ENCODE measurements at places on chromosomes 13 and 19.

DNA sequence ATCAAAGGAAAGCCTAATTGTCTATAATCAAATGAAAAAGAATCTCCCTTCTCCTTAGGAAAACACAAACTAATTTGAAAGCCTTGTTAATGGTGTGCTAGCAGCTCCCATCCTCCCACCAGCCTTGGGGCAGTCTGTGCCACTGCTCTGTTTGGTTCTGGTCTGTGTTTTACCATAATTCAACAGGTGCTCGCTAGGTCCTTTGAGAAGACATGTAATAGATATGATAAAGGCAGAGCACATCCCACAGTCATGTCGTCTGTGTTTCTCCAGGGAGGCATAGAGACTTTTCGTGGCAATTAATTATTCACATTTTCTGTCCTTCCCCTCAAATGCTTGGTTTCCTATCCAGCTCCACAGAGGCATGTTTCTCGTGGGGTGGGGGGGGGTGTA lies 23.8 kb downstream of the FAM124A start:
- no peak for DNase-seq

GRCh38 chr13:47474326-47474725 lies 526.7 kb downstream of the SUCLA2 start:
- no peak for DNase-seq

DNA sequence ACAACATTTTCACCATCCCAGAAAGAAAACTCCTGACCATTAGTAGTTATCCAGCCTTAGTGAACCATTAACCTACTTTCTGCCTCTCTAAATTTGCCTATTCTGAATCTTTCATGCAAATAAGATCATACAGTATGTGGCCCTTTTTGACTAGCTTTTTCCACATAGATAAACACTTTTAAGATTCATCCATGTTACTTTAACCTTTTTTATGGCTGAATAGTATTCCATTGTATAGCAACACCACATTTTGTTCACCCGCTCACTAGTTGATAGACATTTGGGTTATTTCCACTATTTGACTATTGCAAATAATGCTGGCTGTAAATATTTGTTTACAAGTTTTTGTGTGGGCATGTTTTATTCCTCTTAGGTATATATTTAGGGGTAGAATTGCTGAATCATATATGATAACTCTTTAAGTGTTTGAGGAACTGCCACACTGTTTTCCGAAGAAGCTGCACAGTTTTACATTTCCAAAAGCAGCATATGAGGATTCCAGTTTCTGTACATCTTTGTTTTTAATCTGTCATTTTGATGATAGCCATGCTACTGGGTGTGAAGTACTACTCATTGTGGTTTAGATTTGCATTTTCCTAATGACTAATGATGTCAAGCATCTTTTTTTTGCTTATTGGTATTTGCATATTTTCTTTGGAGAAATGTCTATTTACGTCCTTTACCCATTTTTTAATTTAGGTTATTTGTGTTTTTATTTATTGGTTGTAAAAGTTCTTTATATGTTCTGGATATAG lies 17.1 kb downstream of the COG6 start:
- DNase-seq = no peak

GRCh38 chr13:71274923-71275608 lies 591.9 kb downstream of the DACH1 start:
- DNase-seq = no peak

DNA sequence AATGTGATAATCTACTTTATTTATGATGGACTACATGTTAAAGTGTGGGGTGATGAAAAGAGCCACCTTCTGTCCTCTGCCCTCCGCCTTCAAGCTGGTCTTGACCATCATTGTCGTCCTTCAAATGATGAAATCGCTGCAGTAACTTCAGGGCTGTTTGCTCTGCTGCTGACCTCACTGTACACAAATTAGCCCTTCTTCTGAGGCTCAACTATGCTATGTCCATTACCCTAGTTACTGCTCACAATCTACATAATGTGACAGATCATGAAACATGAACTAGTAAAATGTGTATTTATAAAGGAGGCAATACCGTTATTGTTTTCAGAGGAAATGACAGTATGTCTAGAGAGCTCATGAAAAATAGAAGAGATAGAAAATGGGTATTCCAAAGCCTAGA lies 145.9 kb downstream of the RFC3 start:
- no peak for DNase-seq

DNA sequence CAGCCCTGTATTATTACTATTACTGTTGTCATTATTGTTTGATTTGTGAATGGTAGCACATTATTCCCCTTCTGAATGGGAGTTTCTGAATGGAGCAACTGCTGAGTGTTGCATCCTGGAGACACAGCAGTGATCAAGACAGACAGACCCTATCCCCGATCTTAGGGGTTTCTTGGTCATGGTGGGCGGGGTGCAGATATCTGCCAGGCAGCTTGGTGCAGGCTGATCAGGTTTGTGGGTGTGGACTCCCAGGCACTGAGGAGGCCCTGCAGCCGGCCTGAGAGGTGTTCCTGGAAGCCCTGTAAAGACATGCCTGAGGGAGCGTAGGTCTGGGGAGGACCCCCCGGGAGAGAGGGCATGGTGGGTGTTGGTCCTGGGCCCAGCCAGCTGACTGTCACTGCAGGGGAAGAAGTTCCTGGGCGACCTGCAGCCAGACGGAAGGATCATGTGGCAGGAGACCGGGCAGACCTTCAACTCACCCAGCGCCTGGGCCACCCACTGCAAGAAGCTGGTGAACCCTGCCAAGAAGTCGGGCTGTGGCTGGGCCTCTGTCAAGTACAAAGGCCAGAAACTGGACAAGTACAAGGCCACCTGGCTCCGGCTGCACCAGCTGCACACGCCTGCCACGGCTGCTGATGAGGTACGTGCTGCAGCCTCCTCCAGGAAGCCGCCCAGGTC lies 2.1 kb downstream of the MPND start:
- DNase-seq = no peak

DNA sequence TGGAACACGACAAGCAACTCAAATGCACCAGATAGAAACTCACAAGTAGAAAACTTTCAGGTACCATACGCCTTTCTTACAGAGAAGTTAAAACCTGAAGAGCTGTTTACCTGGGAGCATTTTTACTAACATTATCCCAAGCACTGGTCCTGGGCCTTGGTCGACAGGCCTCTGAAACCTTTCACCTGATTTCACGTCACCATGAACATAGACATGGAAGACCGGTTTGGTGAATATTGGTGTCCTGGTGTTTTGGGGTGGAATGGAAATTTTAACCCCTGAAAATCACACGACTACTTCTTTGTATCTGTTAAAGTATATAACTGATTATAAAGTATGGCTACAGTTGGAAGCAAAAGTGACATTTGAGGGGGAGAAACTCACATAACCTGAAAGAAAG lies 176.6 kb upstream of the ARGLU1 start:
- DNase-seq = no peak

- DNase-seq = no peak
These were observed 23.1 kb downstream of the TBC1D4 start for GRCh38 chr13:75458696-75459422.

- no peak for DNase-seq
These were observed 7.4 kb downstream of the GPC6 start for GRCh38 chr13:93233997-93234416.

DNA sequence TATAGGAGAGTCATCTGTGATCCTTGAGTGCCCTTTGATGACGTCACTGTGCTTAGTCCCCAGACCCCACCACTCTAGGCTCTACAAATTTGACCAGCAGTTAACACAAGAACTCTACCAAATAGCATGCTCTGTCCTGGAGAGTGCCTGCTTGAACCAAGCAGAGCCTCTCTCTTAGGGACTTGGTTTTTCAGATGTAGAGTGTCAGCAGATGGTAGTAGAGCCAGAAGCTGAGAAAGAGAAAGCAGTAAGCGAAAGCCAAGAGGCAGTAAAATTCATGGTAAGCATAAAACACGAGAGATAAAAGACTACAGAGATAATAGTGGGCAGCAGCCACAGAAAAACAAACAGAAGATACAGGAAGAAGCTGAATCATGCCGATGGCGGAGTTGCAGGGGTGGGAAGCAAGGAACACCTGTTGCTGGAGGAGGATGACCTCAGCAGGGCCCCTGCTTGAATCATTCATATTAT lies 193.3 kb downstream of the SLC7A1 start:
- no peak for DNase-seq

GRCh38 chr19:50175924-50176323 lies 12.8 kb upstream of the IZUMO2 start:
- no peak for DNase-seq

DNA sequence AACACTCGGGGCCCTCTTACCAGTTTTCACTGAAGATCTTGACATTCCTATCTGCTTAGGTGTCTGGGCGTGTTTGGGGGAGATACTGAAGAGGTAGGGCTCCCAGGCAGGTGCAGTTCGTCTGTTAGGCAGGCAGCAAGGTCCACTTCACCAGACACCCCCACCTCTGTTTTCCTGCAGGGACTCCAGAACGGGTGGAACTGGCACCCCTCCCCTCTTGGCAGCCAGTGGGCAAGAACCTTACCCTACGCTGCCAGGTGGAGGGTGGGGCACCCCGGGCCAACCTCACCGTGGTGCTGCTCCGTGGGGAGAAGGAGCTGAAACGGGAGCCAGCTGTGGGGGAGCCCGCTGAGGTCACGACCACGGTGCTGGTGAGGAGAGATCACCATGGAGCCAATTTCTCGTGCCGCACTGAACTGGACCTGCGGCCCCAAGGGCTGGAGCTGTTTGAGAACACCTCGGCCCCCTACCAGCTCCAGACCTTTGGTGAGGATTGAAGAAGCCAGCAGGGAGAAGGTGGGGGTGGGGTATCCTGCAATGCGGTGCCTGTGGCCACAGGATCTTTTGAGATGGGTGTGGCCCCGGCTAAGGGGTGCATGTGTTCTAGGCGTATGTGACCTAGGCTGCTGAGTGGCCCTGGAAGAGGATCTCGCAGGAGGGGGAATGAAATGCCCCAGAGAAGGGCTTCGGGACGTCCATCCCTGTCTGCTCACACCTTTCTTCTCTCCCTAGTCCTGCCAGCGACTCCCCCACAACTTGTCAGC lies 3.3 kb upstream of the ICAM4 start:
- DNase-seq = no peak

- DNase-seq = peak; percentile 44
These were observed 12.1 kb downstream of the PIN1 start for GRCh38 chr19:9847087-9847671.

- DNase-seq = no peak
These were observed 71.4 kb downstream of the SLC15A1 start for GRCh38 chr13:98681049-98681448.

- peak; percentile 45 for DNase-seq
These were observed 282.9 kb downstream of the TSHZ3 start for GRCh38 chr19:31066385-31066784.

DNA sequence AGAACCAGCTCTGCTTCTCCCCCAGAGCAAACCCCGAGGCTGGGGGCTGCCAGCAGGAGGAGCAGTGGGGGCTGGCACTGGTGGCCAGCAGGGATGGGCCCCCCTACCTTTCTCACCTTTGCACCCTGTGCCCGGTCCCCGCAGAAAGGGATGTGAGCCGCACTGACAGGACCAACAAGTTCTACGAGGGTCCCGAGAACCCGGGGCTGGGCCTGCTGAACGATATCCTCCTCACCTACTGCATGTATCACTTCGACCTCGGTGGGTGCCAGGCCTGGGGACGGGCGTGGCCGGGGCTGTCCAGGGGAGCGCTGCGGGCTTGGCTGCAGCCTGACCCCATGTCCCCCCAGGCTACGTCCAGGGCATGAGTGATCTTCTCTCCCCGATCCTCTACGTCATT lies 6.6 kb downstream of the TBC1D17 start:
- no peak for DNase-seq

GRCh38 chr19:43634506-43634871 lies 5.2 kb downstream of the CADM4 start:
- DNase-seq = no peak

GRCh38 chr19:49770529-49770928 lies 3.7 kb downstream of the AP2A1 start:
- DNase-seq = no peak

DNA sequence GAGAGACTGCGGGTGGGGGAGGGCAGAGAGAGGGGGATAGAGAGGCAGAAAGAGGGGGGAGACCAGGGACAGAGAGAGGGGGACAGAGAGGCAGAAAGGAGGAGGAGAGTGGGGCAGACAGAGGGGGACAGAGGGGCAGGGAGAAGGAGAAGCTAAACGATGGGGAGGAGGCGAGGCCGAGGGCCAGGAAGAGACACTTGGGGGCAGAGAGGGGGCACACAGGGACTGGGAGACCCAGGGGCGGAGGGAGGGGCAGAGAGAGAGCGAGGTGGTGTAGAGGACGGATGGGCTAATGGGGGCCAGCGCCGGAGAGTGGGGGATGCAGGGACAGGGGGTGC lies 666 bp downstream of the MEIS3 start:
- no peak for DNase-seq

DNA sequence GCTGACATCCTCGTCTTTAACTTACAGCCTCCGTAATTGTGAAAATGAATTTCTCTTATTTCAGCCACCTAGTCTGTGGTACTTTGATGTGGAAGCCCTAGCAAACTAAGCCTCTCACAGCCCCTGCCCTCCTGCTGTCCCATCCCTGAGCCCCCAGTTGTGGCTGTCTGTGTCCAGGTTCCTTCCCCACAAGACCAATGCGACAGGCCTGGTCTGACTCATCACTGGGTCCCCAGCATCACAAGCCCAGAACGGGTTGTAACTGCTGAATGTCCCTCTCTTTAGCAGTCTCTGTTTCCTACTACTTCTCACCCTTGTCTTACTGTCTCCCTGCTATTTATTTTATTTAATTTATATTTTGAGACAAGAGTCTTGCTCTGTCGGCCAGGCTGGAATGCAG lies 5.7 kb downstream of the POU2F2 start:
- DNase-seq = no peak

DNA sequence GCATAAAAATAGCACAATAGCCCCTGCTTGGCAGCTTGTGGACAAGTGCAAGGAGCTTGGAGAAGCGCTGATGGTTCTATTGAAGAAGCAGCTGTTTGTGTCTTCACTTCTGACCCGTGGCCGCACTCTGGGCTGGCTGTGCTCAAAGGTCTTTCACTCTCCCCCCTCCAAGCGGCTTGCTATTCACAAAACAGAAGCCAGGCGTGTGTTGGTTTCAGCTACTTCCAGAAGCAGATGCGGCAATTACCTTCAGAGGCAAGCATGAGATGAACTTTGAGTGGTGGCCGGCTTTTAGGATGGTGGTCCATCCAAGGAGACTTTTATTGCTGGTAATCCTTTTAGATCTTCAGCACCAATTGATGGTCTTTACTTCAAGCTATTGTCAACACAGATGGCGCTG lies 188.5 kb upstream of the ARGLU1 start:
- DNase-seq = no peak

GRCh38 chr13:102960959-102961358 lies 105.3 kb downstream of the SLC10A2 start:
- no peak for DNase-seq

- no peak for DNase-seq
These were observed 35.7 kb downstream of the RYR1 start for GRCh38 chr19:38469151-38469550.

- DNase-seq = no peak
These were observed 545 bp downstream of the NACC1 start for GRCh38 chr19:13118424-13119193.
